GM10248 (cell line): ENCODE measurements at places on chromosomes 12 and 14.

GRCh38 chr14:100399052-100399849 is 76.1 kb downstream of the SLC25A47 start:
- no peak for DNase-seq

GRCh38 chr12:70839544-70839943 is 81.0 kb downstream of the PTPRR start:
- DNase-seq, result no peak

DNA sequence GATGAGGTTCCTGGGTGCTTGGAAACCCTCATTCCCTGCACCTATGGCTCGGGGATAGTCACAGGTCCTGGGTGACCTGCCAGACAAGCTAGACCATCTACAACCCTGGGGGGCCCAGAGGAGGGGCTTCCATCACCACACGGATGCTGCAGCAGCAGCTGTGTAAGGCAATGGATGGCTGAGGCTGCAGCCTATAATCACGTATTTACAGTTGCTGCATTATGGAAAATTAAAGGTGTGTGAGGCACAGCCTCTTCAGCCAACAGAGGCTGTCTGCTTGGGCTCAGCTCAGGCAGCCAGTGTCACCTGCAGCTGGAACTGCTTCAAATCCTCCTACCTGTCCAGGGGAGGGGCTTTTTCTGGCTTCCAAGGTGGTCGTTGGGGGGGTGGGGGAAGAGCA is 268.1 kb downstream of the CACNA1C start:
- no peak for DNase-seq

DNA sequence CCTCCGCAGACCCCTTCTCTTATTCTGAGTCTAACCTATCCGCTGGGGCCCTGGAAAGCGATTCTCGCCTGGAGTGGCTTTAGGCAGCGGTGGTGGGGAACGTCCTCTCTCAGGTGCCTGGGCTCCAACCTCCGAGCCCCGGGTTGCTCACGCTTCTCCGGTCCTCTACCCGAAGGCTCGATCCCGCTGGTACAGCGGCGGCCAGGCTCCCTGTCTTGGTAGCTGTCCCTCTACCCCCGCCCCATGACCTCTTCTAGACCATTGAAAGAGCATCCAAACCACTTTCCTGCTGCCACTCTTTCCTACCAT is 505 bp upstream of the HEBP1 start:
- DNase-seq, result peak; percentile 36

DNA sequence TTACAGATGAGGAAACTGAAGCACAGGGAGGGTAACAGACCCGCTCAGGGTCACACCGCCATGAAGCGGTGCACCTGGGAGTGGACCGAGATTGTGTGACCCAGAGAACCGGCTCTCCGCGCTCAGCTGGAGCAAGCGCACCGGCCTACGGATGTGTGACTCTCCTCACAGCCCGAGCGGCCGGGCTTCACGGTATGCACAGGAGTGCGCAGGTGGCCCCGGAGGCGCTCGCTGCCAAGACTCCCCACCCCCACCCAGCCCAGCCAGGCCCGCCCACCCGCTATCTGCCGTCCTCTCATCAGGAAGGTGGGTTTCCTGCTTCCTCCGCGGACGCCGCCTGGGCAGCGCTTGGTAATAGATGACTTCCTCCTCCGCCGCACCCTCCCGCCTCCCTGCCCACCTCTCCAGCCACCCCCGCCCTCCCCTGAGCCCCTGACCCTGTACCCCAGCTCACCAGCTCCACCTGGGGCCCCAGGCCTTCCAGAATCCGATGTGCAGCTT is 110.7 kb downstream of the NCOR2 start:
- peak; percentile 79 for DNase-seq
